Activated T-helper 1 cell treated with Interleukin-2 at 50 U/mL for 16 hours (primary cell): ENCODE measurements at places on chromosomes 2 and 18.

- no peak for DNase-seq
Observed at GRCh38 chr2:29450596-29451222, 335.5 kb downstream of the CLIP4 start.

DNA sequence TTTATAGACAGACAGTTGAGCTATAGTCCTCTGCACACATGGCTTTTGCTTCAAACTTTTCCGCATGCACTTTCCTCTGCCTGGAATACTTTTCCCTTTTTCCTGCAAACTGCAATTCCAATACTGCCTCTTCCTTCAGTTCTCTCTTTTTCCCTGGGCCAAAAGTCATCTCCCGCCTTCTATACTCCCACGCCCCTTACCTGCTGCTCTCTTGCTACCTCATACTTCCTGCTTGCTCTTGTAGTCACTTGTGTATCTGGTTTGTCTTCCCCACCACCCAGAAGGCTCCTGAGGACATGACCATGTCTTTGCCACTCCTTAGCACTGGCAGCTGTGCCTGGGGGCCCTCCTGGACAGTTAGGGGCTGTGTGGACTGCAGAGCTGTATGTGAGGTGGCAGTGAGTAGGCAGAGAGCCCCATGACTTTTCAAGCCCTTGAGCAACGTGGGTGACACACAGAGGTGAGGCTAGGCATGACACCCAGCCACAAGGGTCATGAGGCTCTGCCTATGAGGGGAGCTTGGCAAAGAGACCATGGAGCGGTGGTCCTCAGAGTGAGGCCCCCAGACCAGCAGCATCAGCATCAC lies 23.2 kb downstream of the SPEG start:
- no peak for DNase-seq

GRCh38 chr2:192288295-192288694 lies 93.6 kb upstream of the TMEFF2 start:
- DNase-seq = no peak

- no peak for DNase-seq
Observed at GRCh38 chr2:3459185-3460015, 59.9 kb downstream of the ADI1 start.

- DNase-seq = no peak
Observed at GRCh38 chr2:71778936-71779773, 325.8 kb downstream of the DYSF start.

DNA sequence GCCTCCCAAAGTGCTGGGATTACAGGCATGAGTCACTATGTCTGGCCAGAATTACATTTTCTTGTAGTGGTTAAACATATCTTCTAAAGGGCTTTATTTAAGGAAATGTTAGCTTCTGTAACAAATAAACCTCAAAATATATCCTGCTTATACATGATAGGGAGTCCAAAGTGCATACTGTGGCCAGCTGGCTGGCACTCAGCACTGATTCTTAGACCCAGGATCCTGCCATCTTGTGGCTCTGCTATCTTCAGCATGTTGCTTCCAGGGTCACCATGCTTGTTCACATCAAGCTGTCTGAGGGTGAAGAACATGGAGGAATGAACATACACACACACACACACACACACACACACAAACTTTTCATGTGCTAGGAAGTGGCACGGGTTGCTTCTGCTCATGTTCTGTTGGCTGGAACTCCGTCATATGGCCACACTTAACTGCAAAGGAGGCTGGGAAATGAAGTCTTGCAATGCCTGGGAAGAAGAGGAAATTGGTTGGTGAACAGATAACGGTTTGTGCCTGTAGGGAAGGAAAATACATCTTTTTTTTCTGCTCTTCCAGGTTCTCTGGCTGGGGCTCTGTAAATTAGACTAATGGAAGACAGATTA lies 40.0 kb downstream of the NPPC start:
- no peak for DNase-seq

DNA sequence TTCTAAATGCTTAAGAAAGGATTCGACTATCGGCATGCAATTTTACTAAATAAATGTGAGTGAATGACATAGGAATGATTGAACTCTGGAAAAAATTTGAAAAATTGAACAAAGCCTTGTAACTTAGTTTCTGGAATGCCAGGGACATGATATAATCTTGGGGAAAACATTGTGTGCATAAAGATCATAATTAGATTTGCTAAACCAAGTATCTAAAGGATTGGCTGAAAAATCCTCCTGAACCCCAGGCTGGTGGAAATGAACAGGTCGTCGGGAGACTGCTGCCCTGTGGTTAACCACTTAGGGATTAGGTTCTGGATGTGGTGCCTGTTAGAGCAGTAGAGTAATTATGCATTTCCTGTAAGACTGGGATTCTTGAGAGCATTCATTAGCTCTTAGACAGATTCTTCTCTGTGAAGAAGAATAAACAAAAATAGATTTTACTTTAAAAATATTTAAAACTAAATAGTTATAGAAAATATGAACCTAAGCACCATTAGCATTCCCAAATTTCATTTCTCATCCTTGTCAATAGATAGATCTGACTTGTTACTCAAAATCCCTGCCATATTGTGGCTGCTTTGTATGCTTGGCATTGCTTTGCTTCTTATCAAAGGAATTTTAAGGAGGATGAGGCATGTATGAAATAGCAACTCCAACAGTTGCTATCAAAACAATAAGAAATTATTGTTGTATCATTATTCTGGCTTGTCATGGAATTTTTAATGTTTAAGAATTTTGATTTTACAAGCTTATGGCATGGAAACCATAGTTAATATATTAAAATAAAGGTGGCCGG lies 55.9 kb downstream of the LYPD6B start:
- no peak for DNase-seq

- DNase-seq = no peak
Observed at GRCh38 chr2:201279079-201279478, 18.7 kb downstream of the CASP8 start.

- DNase-seq = no peak
Observed at GRCh38 chr2:30940839-30941238, 133.6 kb upstream of the CAPN13 start.
